ENCODE measurements at places on chromosomes 5 and 9.

- DNase-seq, result no peak
Observed at GRCh38 chr9:87622923-87623322, 103.0 kb upstream of the CTSL start.

- peak; percentile 92 for DNase-seq
Observed at GRCh38 chr9:125744616-125745015, 2.6 kb upstream of the PBX3 start.

- DNase-seq, result no peak
Observed at GRCh38 chr9:14209399-14210345, 104.3 kb downstream of the NFIB start.

- DNase-seq, result no peak
Observed at GRCh38 chr9:130387398-130387797, 57.4 kb upstream of the ASS1 start.

DNA sequence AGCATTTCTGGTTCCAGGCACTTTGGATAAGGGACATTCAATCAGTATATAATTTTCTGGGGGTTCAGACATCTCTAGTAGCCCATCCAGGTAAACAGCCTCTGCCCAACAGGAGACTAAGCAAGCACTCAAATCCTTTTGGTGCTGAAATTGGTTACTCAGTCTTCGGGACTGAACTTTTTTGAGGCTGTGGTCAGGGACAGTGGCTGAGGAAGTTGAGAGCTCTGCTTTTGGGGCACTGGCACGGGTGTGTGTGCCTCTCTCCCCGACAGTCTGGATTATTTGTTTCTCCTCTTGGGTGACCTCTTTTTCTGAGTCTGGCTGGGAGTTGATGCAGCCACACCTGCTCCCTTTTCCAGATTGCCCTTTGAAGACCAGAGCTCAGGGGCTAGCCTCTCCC, 47.6 kb downstream of the ACER2 start:
- no peak for DNase-seq

Data from A172 (cell line).